ENCODE measurements at places on chromosomes 1 and 21.

GRCh38 chr1:210104103-210104502, 128.5 kb upstream of the SERTAD4 start:
- no peak for DNase-seq

- DNase-seq: no peak
Measured at GRCh38 chr1:219184337-219184736, 10.7 kb downstream of the LYPLAL1 start.

- no peak for DNase-seq
Measured at GRCh38 chr1:234502785-234503184, 23.8 kb upstream of the TARBP1 start.

DNA sequence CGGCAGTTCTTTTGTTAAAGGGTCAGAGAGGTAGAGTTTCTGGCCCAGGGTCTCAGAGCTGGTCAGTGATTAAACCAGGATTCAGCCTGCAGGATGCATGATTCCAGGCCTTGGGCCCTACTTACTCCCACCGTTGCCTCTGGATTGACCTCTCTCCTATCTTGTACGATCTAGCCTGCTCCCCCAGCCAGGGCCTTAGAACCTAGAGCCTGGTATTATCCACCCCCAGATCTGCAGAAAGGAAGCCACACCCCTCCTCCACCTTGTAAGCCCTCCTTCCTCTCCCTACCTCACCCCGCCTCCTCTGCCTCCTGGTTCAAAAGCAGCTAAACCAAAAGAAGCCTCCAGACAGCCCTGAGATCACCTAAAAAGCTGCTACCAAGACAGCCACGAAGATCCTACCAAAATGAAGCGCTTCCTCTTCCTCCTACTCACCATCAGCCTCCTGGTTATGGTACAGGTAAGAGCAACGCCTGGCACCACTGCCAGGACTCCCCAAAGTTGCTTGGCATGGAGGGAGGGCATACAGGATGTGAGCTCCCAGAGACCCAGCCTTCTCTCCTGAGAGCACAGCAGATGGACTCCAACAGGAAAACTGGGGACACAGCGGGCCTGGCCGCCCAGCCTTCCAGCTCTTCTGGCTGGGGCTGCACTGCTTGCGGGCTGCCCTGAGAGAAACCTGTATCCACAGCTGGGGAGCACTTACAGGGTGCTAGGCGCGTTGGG, at the start of gene CD52:
CD52 (plus strand) TSS at position 347 of the 726 bp plus-strand sequence; CDS start at position 407, 60 bp downstream.
- DNase-seq: no peak

GRCh38 chr1:85935234-85935633, 221.3 kb downstream of the COL24A1 start:
- no peak for DNase-seq

GRCh38 chr1:19330449-19331135, 18.5 kb downstream of the SLC66A1 start:
- DNase-seq: no peak

- no peak for DNase-seq
Measured at GRCh38 chr1:225146478-225146877, 217.0 kb downstream of the DNAH14 start.

GRCh38 chr1:27557596-27558340, 46.2 kb downstream of the AHDC1 start:
- DNase-seq: no peak

DNA sequence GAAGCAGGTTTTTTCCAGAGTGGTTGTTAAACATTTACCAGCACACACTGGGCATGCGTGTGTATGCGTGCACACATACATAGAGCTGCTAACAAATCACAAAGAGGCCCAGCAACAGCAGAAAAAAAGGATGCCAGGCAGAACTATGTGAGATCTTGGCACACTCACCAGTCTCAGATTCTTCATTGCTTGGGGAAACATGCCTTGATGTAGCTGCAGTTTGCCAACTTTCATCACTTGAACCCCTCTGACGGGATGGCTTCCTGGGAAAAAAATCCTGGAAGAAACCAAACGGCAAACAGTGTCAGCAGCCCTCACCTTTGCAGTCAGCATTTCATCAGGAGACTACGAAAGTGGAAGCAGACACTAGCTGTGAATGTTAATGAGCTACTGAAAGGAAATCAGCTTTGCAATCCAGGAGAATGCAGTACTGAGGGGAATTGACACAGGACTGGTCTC, 609.1 kb downstream of the KIF26B start:
- DNase-seq: no peak

Data from activated gamma-delta T cell (primary cell).